ENCODE measurements at places on chromosomes 5 and 9.

DNA sequence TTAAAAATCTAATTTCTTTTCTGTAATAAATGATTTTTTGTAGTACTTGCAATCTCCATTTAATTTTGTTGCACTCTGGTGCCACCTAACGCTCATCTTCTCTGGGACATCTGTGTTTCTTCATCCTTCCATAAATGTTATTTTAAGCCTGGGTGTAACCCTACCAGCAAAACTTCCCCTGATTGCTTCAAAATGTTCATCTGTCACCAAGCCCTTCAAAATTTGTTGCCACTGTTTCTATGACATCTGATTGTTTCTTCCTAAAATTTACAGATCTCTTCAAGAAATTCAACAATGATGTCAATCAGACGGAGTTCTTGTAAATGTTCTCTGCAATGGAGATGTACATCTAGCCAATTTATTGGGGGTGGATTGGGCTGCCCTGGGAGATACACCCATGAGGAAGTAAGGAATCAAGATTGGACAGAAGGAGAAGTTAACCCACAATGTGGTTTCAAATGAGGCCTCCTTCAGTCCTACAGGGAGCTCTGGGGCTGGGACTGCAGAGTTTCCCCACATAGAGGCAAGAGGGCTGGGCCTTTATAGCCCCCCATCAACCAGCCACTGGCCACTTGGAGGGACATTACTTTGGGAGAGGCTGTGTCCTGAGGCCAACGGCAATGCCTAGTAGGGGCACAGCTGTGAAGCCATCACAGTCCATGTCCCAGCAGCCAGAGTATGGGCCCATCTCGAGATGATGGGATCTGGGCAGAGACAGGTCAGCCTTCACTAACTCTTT lies 23.3 kb downstream of the MCTP1 start:
- DNase-seq, result peak; percentile 64

DNA sequence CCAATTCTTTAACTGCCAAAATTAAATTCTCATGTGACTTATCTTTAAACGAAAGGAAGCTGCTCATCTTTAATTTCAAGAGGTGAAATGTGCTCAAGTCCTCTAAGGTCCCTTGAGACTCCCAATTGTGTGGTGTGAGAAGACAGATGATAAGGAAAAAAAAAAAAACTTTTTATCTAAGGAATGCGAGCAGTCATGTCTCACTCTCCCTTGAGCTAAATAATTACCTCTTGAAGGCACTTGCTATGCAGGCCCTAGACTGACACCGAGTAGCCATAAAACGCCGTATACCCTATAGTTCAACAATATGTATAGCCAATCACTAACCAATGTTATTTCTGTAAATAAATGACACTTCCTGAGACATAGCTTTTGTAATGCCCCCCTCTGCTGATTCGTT lies 1.5 kb upstream of the DTWD2 start:
- no peak for DNase-seq

GRCh38 chr5:159851053-159851452 lies 65.2 kb upstream of the ADRA1B start:
- DNase-seq, result no peak

DNA sequence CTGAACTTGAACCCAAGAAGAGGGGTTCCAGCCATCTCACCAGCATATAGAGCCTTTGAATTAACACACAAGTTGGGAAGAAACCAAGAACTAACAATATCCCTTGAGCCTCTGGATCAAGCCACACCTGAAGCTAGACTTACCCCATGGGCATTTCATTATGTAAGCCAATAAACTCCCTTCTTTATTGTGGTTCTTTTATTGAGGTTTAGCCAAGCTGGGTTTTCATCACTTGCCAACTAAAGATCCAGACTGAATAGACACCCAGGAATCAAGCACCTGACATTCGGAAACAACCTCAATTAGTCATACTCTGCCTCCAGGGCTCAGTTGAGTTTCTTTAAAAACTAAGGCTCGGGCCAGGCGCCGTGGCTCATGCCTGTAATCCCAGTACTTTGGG lies 226.7 kb downstream of the AGTPBP1 start:
- DNase-seq, result peak; percentile 56

GRCh38 chr5:36360307-36360706 lies 58.6 kb upstream of the RANBP3L start:
- no peak for DNase-seq

DNA sequence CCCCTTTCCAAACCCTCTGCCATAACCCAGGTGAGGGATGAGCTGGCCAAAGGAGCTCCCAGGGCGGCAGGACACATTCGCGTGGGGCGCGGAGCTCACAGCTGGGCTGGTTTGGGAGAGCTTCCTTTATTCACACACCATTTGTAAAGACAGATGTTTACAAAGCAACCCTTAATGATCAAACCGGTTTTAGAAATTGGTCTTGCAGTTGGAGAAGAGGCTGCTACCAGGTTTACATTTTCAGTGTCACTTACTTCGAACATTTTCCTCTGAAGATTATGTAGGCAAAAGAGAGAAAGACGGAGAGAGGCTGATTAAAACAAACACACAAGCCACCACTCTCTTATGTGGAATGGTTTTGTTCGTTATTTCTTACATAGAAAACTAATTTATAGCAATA lies 648.7 kb downstream of the IRX1 start:
- no peak for DNase-seq

- peak; percentile 15 for DNase-seq
Measured at GRCh38 chr5:124902097-124902821, 155.8 kb upstream of the ZNF608 start.

GRCh38 chr9:16585591-16585990 lies 284.9 kb downstream of the BNC2 start:
- DNase-seq, result no peak

DNA sequence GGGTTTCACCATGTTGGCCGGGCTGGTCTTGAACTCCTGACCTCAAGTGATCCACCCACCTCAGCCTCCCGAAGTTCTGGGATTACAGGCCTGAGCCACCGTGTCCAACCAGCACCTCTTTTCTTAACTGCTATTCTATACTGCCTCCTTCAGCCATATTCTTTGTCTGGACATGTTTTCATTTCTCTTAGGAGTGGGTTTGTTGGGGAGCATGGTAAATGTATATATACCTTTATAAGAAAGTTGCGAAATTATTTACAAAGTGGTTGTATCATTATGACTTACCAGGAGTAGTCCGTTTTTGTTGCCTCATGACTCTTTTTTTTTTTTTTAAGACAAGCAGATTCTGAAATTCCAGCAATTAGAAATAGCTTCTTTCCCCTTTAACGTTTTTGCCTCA lies 38.7 kb downstream of the CDC42SE2 start:
- no peak for DNase-seq

DNA sequence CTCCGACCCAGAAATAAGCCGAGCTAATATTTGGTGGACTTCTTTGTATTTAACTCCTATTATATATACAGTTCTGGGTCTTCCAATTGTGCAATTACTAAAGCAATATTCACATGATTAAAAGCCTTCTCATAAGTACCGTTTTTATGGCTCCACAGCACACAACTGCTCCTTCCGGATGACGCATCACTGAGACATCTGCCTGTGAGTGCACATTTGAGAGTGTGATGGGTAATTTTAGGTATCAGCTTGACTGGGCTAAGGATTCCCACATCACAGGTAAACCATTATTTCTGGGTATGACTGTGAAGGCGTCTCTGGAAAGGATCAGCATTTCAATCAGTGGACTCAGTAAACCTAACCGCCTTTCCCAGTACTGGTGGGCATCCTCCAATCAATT lies 77.5 kb upstream of the SYK start:
- no peak for DNase-seq

DNA sequence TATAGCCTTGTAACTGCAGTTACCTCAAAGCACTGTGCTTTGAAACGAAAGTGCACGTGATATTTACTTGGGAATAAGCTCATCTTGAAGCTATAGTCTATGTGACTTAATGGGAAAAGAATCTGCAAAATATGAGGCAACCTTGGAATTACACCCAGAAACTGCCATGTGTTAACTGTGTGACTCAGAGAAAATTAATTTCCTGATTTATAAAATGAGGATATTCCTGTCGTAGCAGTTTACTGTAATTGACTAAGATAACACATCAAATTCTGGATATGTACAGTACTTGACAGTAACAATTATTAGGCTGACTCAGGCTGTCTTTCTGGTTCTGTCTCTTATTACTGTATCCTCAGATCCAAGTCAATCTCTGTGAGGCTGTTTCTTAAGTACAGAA lies 1079.9 kb upstream of the ACO1 start:
- DNase-seq, result no peak

GRCh38 chr9:108748776-108749175 lies 107.0 kb downstream of the ACTL7B start:
- no peak for DNase-seq

GRCh38 chr5:108461628-108462367 lies 79.9 kb upstream of the FBXL17 start:
- no peak for DNase-seq

GRCh38 chr5:81786991-81787390 lies 36.1 kb upstream of the SSBP2 start:
- DNase-seq, result no peak

Measured in SW480 (cell line).